ENCODE measurements at places on chromosomes 11 and 22. TPM values are rescaled to one million over a fixed set of nuclear protein-coding genes. Genes with fewer than 3 reads are reported as not detected.

DNA sequence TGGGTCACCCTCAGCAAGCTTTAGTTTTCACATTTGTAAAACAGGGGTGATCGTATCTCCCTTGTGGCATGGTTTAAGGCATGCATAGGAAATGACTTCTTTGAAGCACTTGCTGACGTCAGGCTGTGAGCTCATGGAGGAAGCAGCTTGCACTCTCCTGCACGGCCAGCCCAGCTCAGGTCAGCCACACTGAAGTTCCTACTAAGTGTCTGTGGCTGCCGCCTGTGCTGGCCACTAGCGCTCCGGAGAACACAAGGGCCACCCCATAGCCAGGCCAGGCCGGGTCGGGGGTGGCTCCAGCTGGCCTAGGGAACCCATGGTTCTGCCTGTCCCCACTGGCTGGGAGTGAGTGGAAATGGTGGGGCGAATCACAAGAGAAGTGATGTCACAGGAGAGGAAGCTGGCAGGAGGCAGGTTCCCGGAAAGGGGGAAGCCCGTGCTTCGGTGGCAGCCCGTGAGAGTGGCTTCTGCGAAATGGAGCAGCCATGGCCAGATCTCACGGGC lies 28.2 kb downstream of the KCTD17 start:
- H3K4me1 ChIP-seq: no peaks in the 10 kb centered on the region
- H3K27me3 ChIP-seq: no peaks in the 10 kb centered on the region
- no peak overlapping the region for H3K4me3 ChIP-seq
- peak; percentile 73 for DNase-seq

DNA sequence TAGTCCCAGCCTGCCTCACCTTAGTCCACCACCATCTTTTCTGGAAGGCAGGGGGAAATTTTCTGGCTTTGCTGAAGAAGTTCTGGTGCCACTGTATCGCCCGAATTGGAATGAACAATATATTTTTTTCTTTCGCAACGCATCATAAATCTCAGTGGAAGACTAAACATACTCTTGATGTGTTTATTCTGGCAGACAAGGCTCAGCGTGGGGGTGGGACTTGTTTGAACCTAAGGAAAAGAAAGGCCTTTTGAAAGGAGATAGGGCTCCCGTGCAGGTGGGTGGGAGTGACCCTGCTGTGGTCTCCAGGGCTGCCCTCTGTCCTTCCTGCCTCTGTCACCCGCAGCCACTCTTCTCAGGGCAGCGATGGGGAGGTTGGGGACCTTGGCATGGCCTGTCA lies 42.5 kb downstream of the CD82 start:
- peak overlapping the region; percentile 39 for H3K27ac ChIP-seq
- no peaks in the 10 kb centered on the region for H3K27me3 ChIP-seq
- no peaks in the 10 kb centered on the region for H3K4me1 ChIP-seq
- H3K4me3 ChIP-seq: no peak overlapping the region
- DNase-seq: no peak

DNA sequence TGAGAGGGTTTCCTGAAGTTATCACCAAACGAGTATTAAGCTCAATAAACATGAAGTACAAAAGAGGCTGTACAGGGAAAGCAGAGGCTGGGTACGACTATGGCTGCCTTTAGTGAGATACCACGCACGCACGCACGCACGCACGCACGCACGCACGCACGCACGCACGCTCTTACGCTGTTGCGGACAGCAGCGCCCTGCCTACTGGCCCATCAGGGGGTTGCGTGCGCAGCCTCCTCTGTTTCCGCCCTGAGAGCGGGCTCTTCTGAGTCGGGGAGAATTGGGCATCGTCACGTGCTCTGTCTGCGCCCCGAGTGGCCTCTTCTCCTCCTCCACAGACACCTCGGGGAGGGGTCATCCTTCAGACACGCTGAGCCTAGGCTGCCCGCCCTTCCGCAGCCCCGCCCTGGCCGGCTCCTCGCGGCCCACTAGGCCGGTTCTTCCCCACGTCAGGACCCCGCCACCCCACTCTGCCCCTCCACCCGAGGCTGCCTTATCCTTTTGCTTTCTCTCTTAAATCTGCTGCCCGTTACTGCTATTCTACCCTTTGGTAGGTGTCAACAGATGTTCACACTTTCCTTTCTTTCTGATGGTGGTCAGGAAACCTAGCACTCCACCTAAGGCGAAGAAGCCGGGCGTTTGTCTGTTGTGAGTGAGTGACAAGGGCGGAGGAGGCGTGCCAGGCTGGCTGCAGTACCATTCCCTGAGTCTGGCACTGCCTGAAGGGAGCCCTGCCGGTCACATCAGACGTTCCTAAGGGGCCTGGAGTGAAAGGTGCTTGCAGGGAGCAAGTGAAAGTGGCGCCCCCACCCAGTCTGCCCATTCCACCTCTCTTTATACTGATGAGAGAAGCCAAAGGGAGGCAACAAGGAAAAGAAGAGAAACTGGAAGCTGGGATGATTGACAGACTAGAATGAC lies 300.4 kb upstream of the B3GAT1 start:
- H3K36me3 ChIP-seq: no peaks in the 10 kb centered on the region
- H3K4me3 ChIP-seq: no peak overlapping the region
- no peak for DNase-seq
- H3K27me3 ChIP-seq: no peaks in the 10 kb centered on the region
- no peaks in the 10 kb centered on the region for H3K4me1 ChIP-seq

The KRTAP5-7 gene
- total RNA-seq: 0.63 TPM

All from aorta (tissue), 5 donors.